A549 treated with GW870086 at 1 μM for 4 hours (cell line): ENCODE measurements at places on chromosomes 1 and 21. TPM values are rescaled to one million over a fixed set of nuclear protein-coding genes. Genes with fewer than 3 reads are reported as not detected.

The RGS8 gene
- not detected in 5 replicates for total RNA-seq

The HES3 gene
- total RNA-seq, result not detected in 5 replicates

The CRYAA gene
- not detected in 5 replicates for total RNA-seq

The F13B gene
- 0.06 to 0.09 TPM (median 0.08 TPM) in 3 of 5 replicates, not detected in the others for total RNA-seq

The C8A gene
- total RNA-seq, result not detected in 5 replicates

The GPR153 gene
- total RNA-seq, result 1.5 to 2.3 TPM (median 2.0 TPM) in 5 replicates

The LCE1C gene
- total RNA-seq, result not detected in 5 replicates

The DVL1 gene
- 51.2 to 74.2 TPM (median 71.4 TPM) in 5 replicates for total RNA-seq

The PGM1 gene
- total RNA-seq, result 32.8 to 39.0 TPM (median 37.3 TPM) in 5 replicates

The HCRTR1 gene
- total RNA-seq, result not detected in 5 replicates

The ZMYM4 gene
- 7.8 to 13.2 TPM (median 12.5 TPM) in 5 replicates for total RNA-seq

The ZMPSTE24 gene
- total RNA-seq, result 31.6 to 44.7 TPM (median 37.6 TPM) in 5 replicates

The CRYBG2 gene
- 1.4 to 2.1 TPM (median 1.6 TPM) in 5 replicates for total RNA-seq

The BMP8A gene
- 0.13 to 0.31 TPM in 2 of 5 replicates, not detected in the others for total RNA-seq

The LRRIQ3 gene
- 0.56 to 1.5 TPM (median 0.78 TPM) in 5 replicates for total RNA-seq

The LIN28A gene
- 0.03 TPM in 1 of 5 replicates, not detected in the others for total RNA-seq

The ICOSLG gene
- total RNA-seq, result 3.7 to 5.0 TPM (median 4.4 TPM) in 5 replicates

The FCER1G gene
- total RNA-seq, result 0.46 to 0.74 TPM in 2 of 5 replicates, not detected in the others

The FCRL5 gene
- not detected in 5 replicates for total RNA-seq

The SIK1 gene
- 8.9 to 22.8 TPM (median 14.1 TPM) in 5 replicates for total RNA-seq

The MSH4 gene
- not detected in 5 replicates for total RNA-seq

The ARID4B gene
- total RNA-seq, result 10.7 to 16.6 TPM (median 16.0 TPM) in 5 replicates

The RIMS3 gene
- total RNA-seq, result 1.0 to 1.7 TPM (median 1.2 TPM) in 5 replicates

The PLEKHN1 gene
- 4.0 to 5.8 TPM (median 4.9 TPM) in 5 replicates for total RNA-seq

The C2CD4D gene
- total RNA-seq, result 0.07 TPM in 1 of 5 replicates, not detected in the others

The TNFRSF9 gene
- 2.0 to 3.1 TPM (median 2.9 TPM) in 5 replicates for total RNA-seq

The RPE65 gene
- not detected in 5 replicates for total RNA-seq

The NCAM2 gene
- total RNA-seq, result not detected in 5 replicates

The TMEM200B gene
- 0.08 to 0.25 TPM (median 0.14 TPM) in 5 replicates for total RNA-seq

The OR14K1 gene
- not detected in 5 replicates for total RNA-seq

The CGN gene
- total RNA-seq, result 2.6 to 3.3 TPM (median 2.9 TPM) in 5 replicates

The SPATA46 gene
- total RNA-seq, result not detected in 5 replicates

The CLCA2 gene
- not detected in 5 replicates for total RNA-seq

The LRRC71 gene
- total RNA-seq, result 0.11 to 0.22 TPM (median 0.19 TPM) in 3 of 5 replicates, not detected in the others

The KCNN3 gene
- total RNA-seq, result 0.02 to 0.19 TPM (median 0.07 TPM) in 4 of 5 replicates, not detected in the other

The MEX3A gene
- 0.98 to 2.3 TPM (median 1.8 TPM) in 5 replicates for total RNA-seq
